Urothelium cell line (cell line): ENCODE measurements at places on chromosomes 5 and 9.

GRCh38 chr9:137162505-137163364 is 7.1 kb downstream of the LRRC26 start:
- DNase-seq: no peak

- no peak for DNase-seq
These were observed 59.4 kb downstream of the VPS13A start for GRCh38 chr9:77236693-77237092.

GRCh38 chr9:133485531-133486260 is 6.8 kb upstream of the SLC2A6 start:
- peak; percentile 30 for DNase-seq

GRCh38 chr5:165642366-165642765 is 2136.9 kb downstream of the MAT2B start:
- DNase-seq: no peak

DNA sequence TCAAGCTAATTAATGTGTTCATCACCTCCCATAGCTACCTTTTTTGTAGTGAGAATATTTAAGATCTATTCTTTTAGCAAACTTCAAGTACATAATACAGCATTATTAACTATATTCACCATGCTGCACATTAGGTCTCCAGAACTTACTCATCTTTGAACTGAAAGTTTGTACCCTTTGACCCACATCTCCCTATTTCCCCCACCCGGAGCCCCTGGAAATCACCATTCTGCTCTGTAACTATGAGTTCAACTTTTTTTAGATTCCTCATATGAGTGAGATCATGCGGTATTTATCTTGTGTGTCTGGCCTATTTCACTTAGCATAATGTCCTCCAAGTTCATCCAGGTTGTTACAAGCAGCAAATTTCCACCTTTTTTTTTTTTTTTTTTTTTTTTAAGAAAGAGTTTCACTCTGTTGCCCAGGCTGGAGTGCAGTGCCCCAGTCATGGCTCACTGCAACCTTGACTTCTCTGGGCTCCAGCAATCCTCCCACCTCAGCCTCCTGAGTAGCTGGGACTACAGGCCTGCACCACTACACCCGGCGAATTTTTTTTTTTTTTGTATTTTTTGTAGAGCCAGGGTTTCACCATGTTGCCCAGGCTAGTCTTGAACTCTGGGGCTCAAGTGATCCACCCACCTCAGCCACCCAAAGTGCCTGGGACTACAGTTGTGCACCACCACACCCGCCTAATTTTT is 100.4 kb upstream of the SAP30L start:
- no peak for DNase-seq

GRCh38 chr9:7935681-7936080 is 136.1 kb upstream of the DMAC1 start:
- no peak for DNase-seq

- DNase-seq: no peak
These were observed 49.9 kb downstream of the NFX1 start for GRCh38 chr9:33340186-33340585.

- DNase-seq: peak; percentile 42
These were observed 110.3 kb downstream of the ARRDC3 start for GRCh38 chr5:91272858-91273257.

GRCh38 chr5:179980767-179981166 is 73.1 kb upstream of the TBC1D9B start:
- DNase-seq: no peak

- no peak for DNase-seq
These were observed 56.4 kb upstream of the DAPK1 start for GRCh38 chr9:87441251-87441650.

DNA sequence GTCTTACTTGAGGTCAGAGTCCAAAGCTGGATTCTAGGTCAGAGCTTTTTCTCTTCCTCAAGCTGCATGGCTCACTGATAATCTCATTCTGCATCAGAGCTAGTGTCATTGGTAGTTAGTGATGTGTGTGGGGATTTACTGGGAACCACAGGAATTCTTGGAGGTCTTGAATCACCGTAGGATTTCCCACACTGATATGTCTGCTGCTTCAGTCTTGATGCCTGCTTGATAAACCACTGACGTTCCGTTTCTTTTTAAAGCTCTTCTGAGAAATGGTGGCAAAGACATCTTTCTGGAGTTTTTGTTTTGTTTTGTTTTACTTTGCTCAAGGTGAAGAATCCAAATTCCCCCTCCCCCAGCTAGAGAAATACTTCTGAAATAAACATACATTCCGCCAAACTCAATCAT is 1.2 kb upstream of the GARIN3 start:
- DNase-seq: peak; percentile 70

- no peak for DNase-seq
These were observed 181.5 kb upstream of the TYRP1 start for GRCh38 chr9:12511726-12512125.

DNA sequence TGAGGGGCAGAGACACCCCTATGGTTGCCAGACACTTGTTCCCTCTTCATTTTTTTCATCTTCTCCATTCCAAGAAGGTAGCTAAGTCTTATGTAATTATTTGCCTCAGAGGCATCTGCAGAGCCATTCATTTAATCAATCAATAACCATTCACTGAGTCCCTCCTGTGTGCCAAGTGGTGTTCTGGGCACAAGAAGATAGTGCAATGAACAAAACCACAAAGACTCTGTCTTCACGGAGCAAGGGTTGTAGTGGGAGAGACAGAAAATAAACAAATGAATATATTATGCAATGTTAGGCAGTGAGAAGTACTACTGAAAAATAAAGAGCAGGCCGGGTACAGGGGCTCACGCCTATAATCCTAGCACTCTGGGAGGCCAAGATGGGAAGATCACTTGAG is 41.4 kb upstream of the CTNNA1 start:
- DNase-seq: no peak

DNA sequence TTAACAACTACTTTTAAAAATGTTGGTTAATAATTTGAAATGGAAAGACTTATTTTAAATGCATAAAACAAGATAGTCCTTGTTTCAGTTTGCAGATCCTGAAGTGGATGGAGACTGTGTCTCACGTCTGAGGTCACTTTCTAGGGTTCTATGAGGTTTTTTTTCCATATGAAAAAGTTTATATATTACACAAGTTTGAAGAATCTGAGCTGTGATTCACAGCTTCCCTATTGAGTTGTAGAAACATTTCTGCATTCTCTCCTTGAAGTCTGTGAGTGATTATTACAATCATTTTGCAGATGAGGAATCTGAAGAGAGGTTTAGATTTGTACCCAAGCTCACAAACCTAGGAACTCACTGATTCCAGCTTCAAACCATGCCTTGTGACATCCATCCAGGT is 442.5 kb upstream of the KLF4 start:
- DNase-seq: no peak

- DNase-seq: no peak
These were observed 198.1 kb downstream of the NPR3 start for GRCh38 chr5:32909207-32909606.

- no peak for DNase-seq
These were observed 413.6 kb upstream of the GRAMD2B start for GRCh38 chr5:126009566-126009965.

- no peak for DNase-seq
These were observed 131.0 kb upstream of the VCAN start for GRCh38 chr5:83340511-83340918.

GRCh38 chr5:17233488-17233887 is 16.1 kb downstream of the BASP1 start:
- DNase-seq: no peak

DNA sequence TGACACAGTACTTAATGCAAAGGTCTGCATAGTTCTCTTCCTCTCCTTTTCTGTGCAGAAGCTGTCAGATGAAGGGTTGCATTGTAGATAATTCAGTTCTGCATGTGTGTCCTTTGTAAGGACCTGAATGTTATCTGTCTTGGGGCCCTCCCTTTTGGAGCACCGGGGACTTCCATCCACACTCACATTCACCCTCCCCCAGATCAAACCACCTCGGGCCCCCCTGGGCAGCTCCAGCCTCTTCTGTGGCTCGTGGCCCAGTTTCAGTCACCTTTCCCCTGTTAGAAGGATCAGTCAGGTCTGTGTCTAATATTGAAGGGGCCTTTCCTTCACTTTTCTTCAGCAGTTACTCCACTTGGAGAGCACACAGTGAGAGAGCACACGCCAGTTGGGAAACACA is 11.0 kb downstream of the DMRT1 start:
- DNase-seq: no peak

- DNase-seq: no peak
These were observed 60.8 kb downstream of the AOPEP start for GRCh38 chr9:94787266-94787665.

DNA sequence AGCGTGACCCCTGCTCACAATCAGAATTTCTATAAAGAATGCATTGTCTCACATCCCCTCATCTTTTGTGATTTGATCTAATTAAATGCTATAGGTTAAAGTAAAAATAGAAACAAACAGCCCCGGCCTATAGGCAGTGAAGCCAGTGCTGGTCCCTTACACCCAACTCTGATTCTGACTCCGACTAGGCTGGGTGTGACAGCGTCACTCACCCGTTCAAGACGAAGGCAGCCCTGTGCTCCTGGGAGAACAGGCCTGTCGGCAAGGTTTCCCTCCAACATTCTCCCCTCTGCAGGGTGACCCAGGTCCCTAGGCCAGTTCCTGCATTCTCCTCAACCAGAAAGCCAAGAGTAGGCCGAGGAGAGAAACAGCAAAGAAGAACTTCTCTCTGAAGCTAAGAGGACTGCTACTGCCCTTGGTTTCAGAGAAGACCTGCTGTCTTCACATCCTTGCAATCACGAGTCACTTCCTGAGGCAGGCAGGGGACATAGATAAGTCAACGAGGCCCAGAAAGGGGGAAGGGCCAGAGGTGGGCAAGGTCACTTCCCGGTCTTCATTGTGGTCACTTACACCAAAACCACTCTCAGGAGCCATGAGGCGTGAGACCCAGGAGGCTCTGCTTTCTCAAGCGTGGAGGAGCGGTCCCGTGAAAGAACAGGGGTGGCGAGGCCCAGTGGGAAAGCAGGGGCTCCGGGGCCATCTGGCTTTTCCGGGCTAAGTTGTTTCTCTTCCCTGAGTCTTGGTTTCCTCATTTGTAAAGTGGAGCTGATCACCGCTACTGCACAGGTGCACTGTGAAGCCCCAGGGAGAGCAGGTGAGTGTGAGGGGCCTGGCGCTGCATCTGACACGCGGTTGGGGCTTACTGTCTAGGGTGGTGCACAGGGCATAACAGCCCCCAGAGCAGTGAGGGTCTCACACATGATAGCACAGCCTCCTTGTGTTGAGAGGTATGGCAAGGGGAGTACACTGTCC is 200.8 kb downstream of the CRB2 start:
- DNase-seq: no peak

- no peak for DNase-seq
These were observed 15.0 kb downstream of the HMHB1 start for GRCh38 chr5:143826951-143827444.

DNA sequence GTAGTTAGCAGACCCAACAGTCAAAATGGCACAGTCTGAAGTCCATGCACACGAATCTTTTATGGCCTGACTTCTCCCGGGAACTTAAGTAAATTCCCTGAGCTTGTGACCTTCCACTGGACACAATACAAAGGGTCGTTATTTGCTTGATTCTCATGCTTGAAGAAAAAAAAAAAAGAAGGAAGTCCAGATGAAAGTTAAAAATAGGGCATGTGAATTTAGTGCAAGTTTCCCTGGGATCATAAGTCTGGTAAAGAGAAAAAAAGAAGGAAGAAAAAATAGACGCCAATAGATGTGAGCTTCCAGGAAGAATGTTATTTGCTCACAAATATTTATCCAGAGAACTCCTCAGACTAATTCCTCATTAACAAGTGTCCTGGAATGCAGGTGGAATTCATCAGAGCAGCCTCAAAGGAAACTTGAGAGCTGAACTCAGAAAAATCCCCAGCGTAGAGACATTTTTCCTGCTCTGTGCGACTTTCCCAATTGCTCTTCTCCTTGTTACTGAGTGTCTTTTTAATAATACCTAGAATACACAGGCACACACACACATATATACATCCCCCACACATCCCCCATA is 616.3 kb downstream of the EBF1 start:
- no peak for DNase-seq

GRCh38 chr5:83145241-83145640 is 67.9 kb downstream of the XRCC4 start:
- no peak for DNase-seq

- no peak for DNase-seq
These were observed 579.2 kb upstream of the ZNF462 start for GRCh38 chr9:106283769-106284168.

GRCh38 chr5:147484708-147485020 is 25.2 kb downstream of the DPYSL3 start:
- DNase-seq: no peak

GRCh38 chr9:70263421-70263820 is 4.6 kb downstream of the SMC5 start:
- no peak for DNase-seq

- DNase-seq: no peak
These were observed 24.8 kb downstream of the NIPAL4 start for GRCh38 chr5:157484768-157485167.

DNA sequence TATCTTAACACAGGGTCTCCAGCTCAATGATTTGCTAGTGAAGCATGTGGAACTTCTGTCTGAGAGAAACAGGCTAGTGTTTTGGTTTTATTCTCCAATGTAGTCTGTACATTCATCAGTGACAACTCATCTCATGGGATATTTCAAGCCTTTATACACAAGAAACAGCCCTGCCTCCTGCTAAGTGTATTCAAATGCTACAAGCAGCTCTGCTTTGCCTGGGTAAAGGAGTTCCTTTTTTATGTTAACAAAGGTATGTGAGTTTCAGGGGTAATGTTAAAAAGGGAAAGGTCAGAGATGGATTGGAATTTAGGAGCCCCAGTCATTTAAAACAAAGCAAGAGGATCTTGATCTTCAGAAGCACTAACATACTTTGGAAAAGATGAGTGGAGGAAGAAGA is 498.7 kb downstream of the ISL1 start:
- DNase-seq: no peak

DNA sequence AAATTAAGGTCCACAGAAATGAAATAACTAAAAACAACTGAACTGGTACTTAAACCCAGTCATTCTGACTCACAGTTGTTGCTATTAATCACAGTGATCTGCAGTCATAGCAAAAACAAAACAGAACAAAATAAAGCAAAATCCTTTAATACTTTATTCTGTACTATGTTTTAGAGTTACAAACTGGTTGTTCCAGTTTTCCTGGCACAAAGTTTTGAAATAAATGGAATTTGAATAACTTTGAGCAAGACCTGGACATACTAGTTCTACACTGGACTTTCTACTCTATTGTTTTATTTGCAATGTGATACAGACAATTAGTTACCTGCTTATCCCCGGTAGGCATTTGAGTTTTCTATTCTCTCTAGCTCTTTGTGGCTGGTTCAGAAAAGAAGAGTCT is 147.9 kb downstream of the DMRT2 start:
- no peak for DNase-seq
